ENCODE measurements at places on chromosomes 11 and 22.

GRCh38 chr11:120185706-120186455, 25.0 kb upstream of the OAF start:
- peak; percentile 96 for DNase-seq

DNA sequence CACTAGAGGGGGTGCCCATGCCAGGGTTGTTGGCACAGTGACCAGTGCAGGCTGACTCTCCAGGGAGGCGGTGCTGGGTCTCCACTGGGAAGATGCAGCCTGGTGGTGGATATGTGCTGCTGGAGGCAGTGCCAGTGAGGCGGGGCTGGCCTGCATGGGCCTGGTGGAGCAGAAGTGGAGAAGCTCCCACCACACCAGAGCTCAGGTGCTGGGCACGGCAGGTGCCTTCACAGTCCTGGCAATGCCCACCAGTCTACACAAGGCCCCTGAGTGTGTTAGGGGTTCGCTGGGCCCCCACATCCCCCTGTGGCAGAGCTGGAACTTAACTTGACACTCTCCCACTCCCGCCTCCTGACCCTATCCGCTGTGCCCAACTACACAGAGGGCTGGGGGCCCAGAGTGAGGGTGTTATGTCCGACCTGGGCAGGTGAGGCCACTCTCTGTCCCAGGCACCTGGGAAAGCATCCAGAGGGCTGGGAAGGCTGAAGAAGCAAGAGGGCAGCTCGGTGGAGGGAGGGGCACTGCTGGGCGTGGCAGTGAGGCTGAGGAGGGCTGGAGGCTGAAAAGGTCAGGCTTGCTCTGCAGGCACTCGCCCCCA, 102.4 kb upstream of the B3GAT1 start:
- DNase-seq = no peak

DNA sequence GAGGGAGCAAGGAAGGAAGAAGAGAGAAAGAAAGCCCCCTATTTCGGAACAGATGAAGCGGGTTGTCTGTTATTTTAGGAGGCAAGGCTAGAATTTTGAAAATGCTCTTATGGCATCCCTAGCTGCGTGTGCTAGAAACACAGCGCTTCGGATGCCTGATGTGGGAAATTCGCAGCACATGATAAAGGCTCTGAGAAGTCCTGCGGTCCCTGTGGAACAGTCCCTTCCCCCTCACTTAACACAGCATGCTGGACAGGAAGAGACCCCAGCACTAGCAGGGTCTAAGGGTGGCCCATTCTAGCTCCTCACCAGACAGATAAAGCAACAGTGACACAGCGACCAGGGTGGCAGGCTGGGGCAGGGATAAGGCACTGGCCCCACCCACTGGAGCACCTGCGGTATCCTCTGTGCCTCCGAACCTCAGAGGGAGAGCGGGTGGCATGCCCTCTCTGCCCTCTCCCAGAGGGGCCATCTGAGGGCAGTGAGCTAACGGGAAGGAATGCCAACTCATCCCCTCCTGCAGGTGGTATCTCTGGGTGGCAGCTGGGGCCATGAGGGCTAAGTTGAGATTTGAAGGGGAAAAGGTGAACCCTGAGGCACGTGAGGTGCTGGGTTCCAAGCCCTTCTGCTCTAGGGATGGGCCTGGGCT, 75.7 kb downstream of the SCUBE1 start:
- DNase-seq = no peak

DNA sequence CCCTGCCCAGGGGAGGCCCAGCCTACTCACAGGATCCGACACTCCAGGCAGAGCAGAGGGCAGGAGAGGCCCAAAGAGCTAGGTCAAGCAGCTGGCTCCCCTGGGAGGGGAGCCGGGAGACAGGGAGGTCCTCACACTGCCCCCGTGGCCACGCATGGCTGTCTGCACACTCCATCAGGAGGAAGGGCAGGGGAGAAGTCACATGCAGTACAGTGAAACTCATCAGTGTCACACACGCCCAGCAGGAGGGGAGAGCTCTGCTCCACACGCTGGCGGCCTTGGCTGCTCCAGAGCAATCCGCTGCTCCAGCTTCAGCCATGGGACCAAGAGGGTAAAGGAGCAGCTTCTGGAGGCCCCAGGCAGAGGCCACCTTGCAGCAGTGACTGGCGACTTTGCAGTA, 14.3 kb downstream of the TCIRG1 start:
- no peak for DNase-seq

GRCh38 chr11:8932564-8933180, at the start of gene C11orf16:
C11orf16 (minus strand) TSS chr11:8932947; CDS start chr11:8932308, 639 bp downstream.
- DNase-seq = no peak

DNA sequence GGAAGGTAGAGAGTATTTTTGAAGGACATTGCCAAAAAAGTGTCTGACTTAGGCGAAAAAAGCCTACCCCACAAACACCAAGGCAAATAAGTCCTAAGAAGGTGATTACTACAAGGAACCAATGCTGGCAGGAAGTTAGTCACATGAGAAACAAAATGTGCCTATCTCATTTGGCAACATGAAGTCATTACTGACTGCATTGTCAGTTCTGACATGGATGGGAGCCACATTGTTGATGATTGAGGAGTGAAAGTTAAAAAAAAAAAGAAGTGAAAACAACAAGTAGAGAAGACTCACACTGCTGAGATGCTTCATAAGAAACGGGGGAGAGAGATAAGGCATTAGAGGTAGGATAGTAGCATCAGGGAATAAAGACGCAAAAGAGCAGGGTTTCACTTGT, 141.5 kb upstream of the FAT3 start:
- no peak for DNase-seq

DNA sequence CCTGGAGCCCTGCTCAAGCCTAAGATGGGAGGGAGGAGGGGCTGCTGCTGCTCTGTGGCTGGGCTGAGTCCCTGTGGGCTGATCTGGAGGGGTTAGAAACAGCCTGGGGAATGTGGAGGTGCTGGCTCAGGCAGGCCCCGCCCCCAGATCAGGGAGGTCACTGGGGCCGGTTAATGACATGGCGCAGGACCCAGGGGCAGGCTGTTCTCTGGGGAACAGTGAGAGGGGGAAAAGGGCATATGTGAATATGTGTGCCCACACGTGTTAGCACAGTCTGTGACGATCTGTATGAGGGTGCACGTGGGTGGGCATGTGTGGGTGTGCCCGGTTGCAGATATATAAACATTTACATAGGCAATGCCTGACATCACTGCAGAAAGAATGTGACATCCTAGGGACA, 143.5 kb downstream of the MIAT start:
- no peak for DNase-seq

DNA sequence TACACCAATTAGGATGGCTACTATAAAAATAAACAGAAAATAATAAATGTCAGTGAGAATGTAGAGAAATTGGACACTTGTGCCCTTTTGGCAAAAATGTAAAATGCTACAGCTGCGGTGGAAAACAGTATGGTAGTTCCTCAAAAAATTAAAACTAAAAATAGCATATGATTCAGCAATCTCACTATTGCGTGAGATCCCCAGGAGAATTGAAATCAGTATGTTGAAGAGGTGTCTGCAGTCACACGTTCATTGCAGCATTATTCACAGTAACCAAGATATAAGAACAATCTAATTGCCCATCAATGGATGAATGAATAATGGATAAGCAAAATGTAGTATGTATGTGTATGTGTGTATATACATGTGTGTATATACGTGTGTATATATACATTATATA, 6.8 kb downstream of the OR52N2 start:
- DNase-seq = no peak

GRCh38 chr11:67288452-67289225, 464 bp upstream of the ANKRD13D start:
- peak; percentile 95 for DNase-seq

GRCh38 chr11:76252631-76253070, 46.3 kb upstream of the WNT11 start:
- no peak for DNase-seq

DNA sequence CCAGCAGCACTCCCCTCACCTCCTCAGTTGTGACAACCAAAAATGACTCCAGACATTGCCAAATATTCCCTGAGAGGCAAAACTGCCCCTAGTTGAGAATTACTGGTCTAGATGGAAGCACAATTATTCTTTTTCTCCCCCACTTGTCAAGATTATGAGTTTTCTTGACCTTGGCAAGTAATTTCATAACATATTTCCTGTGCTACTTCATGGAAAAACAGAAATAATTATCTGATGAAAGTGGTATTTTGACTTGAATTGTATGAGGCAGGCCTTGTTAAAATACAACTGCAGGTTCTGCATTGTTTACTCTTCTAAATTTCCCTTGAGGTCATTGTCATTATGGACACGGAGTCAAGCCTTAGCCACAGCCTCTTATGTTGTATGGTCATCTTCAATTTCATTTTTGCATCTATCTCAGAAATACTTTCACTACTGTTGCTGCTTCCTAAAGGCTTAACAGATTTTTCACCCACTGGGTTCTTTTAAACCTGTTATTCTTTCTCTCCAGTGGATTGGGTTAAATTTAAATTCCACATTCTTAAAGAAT, 32.2 kb upstream of the LDLRAD3 start:
- no peak for DNase-seq

- no peak for DNase-seq
These were observed 63.7 kb downstream of the FLRT1 start for GRCh38 chr11:64099436-64099835.

DNA sequence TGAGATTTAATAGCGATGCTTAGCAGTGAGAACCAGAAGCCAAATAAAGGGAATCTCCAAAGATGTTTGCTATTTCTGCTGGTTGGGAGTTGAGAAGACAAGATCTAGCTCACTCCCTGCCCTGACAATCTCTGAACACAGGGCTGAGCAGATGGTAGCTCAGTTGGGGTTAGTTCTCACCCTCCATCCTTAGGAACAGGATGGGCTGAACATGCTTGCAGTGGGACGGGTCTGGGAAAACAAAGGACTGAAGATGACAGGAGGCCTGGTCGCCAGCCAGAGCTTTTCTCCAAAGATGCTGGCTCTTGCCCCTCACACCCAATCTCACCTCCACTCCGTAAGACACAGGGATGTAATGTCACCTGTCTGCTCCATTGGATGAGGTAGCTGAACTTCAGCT, 72.7 kb downstream of the SC5D start:
- DNase-seq = no peak

GRCh38 chr11:93807980-93808379, 23.9 kb downstream of the MED17 start:
- no peak for DNase-seq
